Psoas muscle (tissue), 8 donors: ENCODE measurements at places on chromosomes 7 and 10. TPM values are rescaled to one million over a fixed set of nuclear protein-coding genes. Genes with fewer than 3 reads are reported as not detected.

SLC26A5 gene
- not detected for total RNA-seq

- peak; percentile 25 for DNase-seq
- no peaks in the 10 kb centered on the region for H3K27me3 ChIP-seq
- H3K4me1 ChIP-seq, result no peaks in the 10 kb centered on the region
- H3K4me3 ChIP-seq, result no peak overlapping the region
- no peak overlapping the region for H3K27ac ChIP-seq
- H3K36me3 ChIP-seq, result no peaks in the 10 kb centered on the region
Measured at GRCh38 chr10:71046747-71047146, 158.4 kb upstream of the PCBD1 start.

DNA sequence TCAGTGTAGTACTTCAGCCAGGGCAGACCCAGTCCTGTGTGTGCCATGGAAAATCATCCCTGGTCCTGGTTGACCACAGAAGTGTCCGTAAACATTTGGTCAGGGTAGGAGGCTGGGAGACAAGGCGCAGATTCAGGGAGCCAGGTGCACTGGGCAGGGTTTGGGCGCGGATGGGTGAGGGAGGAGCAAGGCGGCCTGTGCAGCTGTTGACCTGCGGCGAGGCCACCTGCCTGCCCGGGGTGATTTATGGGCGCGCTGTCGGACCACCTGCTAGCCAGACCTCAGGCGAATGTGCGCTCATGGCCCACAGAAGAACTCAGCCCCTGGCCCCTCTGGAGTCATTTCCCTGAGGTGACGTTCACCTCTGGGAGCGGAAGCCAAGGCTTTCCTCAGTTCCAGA, 6.6 kb downstream of the SFRP5 start:
- no peak overlapping the region for H3K27ac ChIP-seq
- no peak overlapping the region for H3K4me3 ChIP-seq
- H3K4me1 ChIP-seq, result no peaks in the 10 kb centered on the region
- no peak for DNase-seq
- H3K27me3 ChIP-seq, result peaks cover 3% of the 10 kb centered on the region

- no peak overlapping the region for H3K4me3 ChIP-seq
- no peak for DNase-seq
- no peaks in the 10 kb centered on the region for H3K27me3 ChIP-seq
- H3K36me3 ChIP-seq, result no peaks in the 10 kb centered on the region
- H3K27ac ChIP-seq, result peak overlapping the region; percentile 53
Measured at GRCh38 chr7:150385302-150385723, 6.2 kb downstream of the ZNF775 start.

DNA sequence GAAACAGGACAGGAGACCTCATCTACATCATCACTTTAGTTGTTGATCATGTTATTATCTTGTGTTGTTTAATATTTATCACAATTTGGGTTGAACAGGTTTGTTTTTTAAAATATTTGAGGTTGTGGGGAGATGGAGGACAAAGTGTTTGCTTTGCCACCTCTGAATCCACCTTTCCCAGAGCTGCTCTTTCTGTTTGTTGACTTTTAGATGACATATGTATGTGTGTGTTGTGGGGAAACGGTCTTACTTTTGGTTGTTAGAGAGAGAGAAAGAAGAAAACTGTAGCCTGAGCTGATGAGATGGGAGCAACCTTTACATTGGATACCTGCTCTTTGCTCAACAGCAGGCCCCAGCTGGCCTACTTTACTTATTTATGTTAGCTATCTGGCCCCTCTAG, 19.0 kb upstream of the SLC16A12 start:
- H3K27ac ChIP-seq, result no peak overlapping the region
- DNase-seq, result no peak
- no peaks in the 10 kb centered on the region for H3K4me1 ChIP-seq
- H3K27me3 ChIP-seq, result no peaks in the 10 kb centered on the region
- no peaks in the 10 kb centered on the region for H3K36me3 ChIP-seq

- no peaks in the 10 kb centered on the region for H3K27me3 ChIP-seq
- no peaks in the 10 kb centered on the region for H3K4me1 ChIP-seq
- DNase-seq, result no peak
- no peak overlapping the region for H3K4me3 ChIP-seq
Measured at GRCh38 chr10:21832821-21833130, 170.8 kb downstream of the DNAJC1 start.

HNRNPF gene
- total RNA-seq, result 130 TPM

PRKCQ gene
- total RNA-seq, result 17.9 TPM

CYP3A4 gene
- total RNA-seq, result not detected

DNA sequence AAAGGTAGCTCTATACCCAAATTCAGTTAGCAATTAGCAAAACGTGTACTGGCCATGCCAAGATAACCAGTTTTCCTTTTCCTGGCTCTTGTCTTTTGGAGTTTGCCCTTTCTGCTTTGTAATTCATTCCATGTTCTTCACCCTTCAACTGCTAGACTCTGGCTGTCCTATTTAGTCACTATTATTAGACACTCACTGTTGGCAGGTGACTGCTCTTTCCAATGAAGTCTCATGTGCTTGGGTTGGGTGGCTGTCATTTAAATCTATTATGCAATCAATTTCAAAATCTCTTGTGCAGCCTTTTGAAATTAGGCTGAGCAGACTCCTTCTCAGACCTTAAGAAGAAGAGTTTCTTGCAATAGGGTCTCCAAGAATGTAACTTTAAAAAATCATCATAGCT, 266.5 kb downstream of the GPR158 start:
- H3K27ac ChIP-seq, result peak overlapping the region; percentile 68
- H3K27me3 ChIP-seq, result no peaks in the 10 kb centered on the region
- DNase-seq, result no peak
- H3K36me3 ChIP-seq, result no peaks in the 10 kb centered on the region
- H3K4me1 ChIP-seq, result no peaks in the 10 kb centered on the region

PTF1A gene
- total RNA-seq, result not detected

GRCh38 chr7:88169717-88170320, 50.0 kb downstream of the SRI start:
- no peaks in the 10 kb centered on the region for H3K27me3 ChIP-seq
- no peaks in the 10 kb centered on the region for H3K4me1 ChIP-seq
- no peak overlapping the region for H3K27ac ChIP-seq
- no peak for DNase-seq
- H3K4me3 ChIP-seq, result no peak overlapping the region
- no peaks in the 10 kb centered on the region for H3K36me3 ChIP-seq

SYT15 gene
- 2.6 TPM for total RNA-seq

CYP2C18 gene
- total RNA-seq, result not detected

GRCh38 chr10:8023851-8024250, 30.6 kb upstream of the GATA3 start:
- H3K4me3 ChIP-seq, result no peak overlapping the region
- no peak overlapping the region for H3K27ac ChIP-seq
- no peaks in the 10 kb centered on the region for H3K4me1 ChIP-seq
- H3K27me3 ChIP-seq, result peaks cover 33% of the 10 kb centered on the region
- no peak for DNase-seq

DNA sequence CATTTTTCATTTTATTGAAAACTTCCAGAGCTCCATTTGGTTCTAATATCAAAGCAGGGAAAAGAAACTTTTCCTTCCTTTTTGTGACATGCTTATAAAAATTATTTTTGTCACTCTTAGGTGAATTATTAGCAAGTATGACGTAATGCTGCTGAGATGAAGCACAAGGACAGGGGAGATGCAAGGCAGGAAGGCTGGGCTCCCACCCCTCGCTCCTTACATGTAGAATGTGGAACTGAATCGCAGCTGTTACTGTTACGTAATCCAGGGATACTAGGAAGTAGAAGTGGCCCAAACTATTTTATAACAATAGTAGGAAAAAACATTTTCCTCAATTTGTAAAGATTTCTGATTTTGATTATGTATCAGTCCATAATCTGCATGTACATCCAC, 17.1 kb upstream of the GTPBP4 start:
- DNase-seq, result no peak
- H3K36me3 ChIP-seq, result no peaks in the 10 kb centered on the region
- no peak overlapping the region for H3K4me3 ChIP-seq
- peaks cover 2% of the 10 kb centered on the region for H3K27me3 ChIP-seq

DNA sequence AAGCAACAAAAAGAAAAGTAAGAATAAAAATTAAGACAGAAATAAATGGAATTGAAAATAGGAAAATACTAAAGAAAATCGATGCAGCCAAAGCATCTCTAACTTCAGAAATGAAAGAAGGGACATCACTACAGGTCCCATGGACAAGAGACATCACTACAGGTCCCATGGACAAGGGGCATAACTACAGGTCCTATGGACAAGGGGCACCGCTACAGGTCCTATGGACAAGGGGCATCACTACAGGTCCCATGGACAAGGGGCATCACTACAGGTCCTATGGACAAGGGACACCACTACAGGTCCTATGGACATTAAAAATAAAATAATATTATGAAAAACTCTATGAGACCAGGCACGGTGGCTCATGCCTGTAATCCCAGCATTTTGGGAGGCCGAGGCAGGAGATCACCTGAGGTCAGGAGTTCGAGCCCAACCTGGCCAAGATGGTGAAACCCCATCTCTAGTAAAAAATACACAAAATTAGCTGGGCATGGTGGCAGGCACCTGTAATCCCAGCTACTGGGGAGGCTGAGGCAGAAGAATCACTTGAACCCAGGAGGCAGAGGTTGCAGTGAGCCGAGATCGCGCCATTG, 101.0 kb upstream of the DNAAF5 start:
- no peak overlapping the region for H3K27ac ChIP-seq
- H3K27me3 ChIP-seq, result no peaks in the 10 kb centered on the region
- no peaks in the 10 kb centered on the region for H3K36me3 ChIP-seq
- no peak overlapping the region for H3K4me3 ChIP-seq
- DNase-seq, result peak; percentile 1

ZNF736 gene
- total RNA-seq, result 3.7 TPM

DNA sequence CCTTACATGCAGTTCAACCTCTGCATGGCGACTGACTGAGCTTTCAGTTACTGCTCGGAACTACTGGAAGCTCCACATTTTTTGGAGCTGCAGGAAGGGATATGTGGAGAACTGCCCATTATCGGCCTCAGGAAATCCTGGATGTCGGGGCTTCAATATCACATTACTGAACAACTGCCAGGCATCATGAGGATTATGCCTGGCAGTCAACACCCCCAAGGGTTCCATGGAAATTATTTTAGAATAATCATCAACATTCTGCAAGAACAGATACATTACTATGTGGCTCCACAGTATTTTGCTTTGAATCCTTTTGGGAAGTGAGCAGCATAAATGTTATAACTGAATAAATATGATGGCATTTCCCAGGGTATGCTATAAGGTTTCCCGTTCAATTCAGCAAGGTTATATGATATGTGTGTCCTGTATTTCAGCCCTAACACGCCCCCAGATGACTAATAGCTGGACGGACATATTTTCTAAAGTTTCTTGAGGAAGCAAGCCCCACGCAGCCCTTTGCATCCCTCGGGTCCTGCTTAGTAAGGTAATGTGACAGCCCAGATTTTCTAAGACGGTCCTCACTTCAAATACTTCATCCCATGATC, 53.0 kb upstream of the OPALIN start:
- H3K27me3 ChIP-seq, result peaks cover 9% of the 10 kb centered on the region
- H3K27ac ChIP-seq, result no peak overlapping the region
- H3K4me1 ChIP-seq, result peaks cover 14% of the 10 kb centered on the region
- H3K4me3 ChIP-seq, result no peak overlapping the region
- no peaks in the 10 kb centered on the region for H3K36me3 ChIP-seq

GRCh38 chr7:158266426-158266816, 321.2 kb downstream of the PTPRN2 start:
- H3K4me3 ChIP-seq, result no peak overlapping the region
- peak; percentile 13 for DNase-seq
- no peaks in the 10 kb centered on the region for H3K4me1 ChIP-seq
- no peaks in the 10 kb centered on the region for H3K36me3 ChIP-seq
- H3K27me3 ChIP-seq, result no peaks in the 10 kb centered on the region
- H3K27ac ChIP-seq, result no peak overlapping the region

DNA sequence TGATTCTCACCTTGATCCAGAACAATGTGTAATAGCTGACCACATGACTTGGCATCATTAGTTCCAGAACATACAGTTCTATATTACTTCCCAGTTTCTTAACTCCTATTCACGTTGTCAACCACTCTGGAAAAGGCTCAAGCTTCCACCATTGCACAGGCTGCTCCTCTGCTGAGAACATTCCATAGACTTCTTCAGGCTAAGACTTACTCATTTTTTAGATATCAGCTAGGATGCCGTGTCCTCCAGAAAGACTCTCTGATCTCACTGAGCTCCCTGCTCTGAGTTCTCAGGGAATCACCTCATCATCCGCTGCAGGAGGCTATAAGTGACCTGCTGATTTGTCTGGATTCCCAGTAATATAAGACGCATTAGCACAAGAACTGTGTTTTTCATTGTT, 73.1 kb downstream of the HTR7 start:
- H3K27me3 ChIP-seq, result no peaks in the 10 kb centered on the region
- no peaks in the 10 kb centered on the region for H3K36me3 ChIP-seq
- H3K4me1 ChIP-seq, result no peaks in the 10 kb centered on the region
- DNase-seq, result no peak
- H3K27ac ChIP-seq, result no peak overlapping the region

IL15RA gene
- 10.9 TPM for total RNA-seq

GRCh38 chr7:1819259-1819841, 149.3 kb downstream of the ELFN1 start:
- peak overlapping the region; percentile 36 for H3K27ac ChIP-seq
- no peaks in the 10 kb centered on the region for H3K36me3 ChIP-seq
- DNase-seq, result peak; percentile 54
- no peaks in the 10 kb centered on the region for H3K27me3 ChIP-seq
- peaks cover 7% of the 10 kb centered on the region for H3K4me1 ChIP-seq
- peak overlapping the region; percentile 32 for H3K4me3 ChIP-seq

- no peaks in the 10 kb centered on the region for H3K4me1 ChIP-seq
- H3K27me3 ChIP-seq, result no peaks in the 10 kb centered on the region
- H3K27ac ChIP-seq, result no peak overlapping the region
- no peak overlapping the region for H3K4me3 ChIP-seq
- no peaks in the 10 kb centered on the region for H3K36me3 ChIP-seq
Measured at GRCh38 chr7:157309988-157310668, 26.7 kb upstream of the DNAJB6 start.

SPDYE11 gene
- total RNA-seq, result not detected

- H3K4me3 ChIP-seq, result no peak overlapping the region
- H3K27ac ChIP-seq, result no peak overlapping the region
- no peaks in the 10 kb centered on the region for H3K4me1 ChIP-seq
- no peak for DNase-seq
Measured at GRCh38 chr10:14584661-14585060, 190.0 kb downstream of the FAM107B start.

C10orf105 gene
- total RNA-seq, result not detected

DNA sequence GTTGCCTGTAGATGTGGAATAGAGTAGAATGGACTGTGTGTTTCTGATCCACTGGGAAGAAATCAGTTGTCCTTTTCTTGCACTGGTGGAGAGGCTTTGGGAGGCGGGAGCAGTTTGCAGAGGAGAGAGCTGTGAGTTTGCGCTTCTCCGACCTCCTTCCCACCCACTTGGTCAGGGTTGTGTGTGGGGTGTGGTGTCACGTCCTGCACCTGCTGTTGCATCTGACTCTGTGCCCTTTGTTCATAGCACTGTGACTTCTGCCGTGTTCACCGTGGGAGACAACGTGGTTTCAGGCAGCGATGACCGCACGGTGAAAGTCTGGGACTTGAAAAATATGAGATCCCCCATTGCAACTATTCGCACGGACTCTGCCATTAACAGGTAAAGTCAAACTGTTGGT, 67.8 kb downstream of the WDR37 start:
- DNase-seq, result no peak
- no peaks in the 10 kb centered on the region for H3K27me3 ChIP-seq
- H3K4me3 ChIP-seq, result no peak overlapping the region
- no peak overlapping the region for H3K27ac ChIP-seq

- no peaks in the 10 kb centered on the region for H3K27me3 ChIP-seq
- H3K27ac ChIP-seq, result no peak overlapping the region
- H3K4me1 ChIP-seq, result no peaks in the 10 kb centered on the region
- H3K36me3 ChIP-seq, result no peaks in the 10 kb centered on the region
Measured at GRCh38 chr10:12689893-12690292, 311.6 kb downstream of the CCDC3 start.

GRCh38 chr10:118259288-118259906, 82.7 kb downstream of the FAM204A start:
- H3K27ac ChIP-seq, result no peak overlapping the region
- DNase-seq, result no peak
- H3K27me3 ChIP-seq, result no peaks in the 10 kb centered on the region
- H3K4me3 ChIP-seq, result no peak overlapping the region
- H3K36me3 ChIP-seq, result no peaks in the 10 kb centered on the region
